ENCODE measurements at places on chromosomes 5 and 9. TPM values are rescaled to one million over a fixed set of nuclear protein-coding genes. Genes with fewer than 3 reads are reported as not detected.

TLR4 gene
- total RNA-seq: 0.07 TPM

PCDHGA8 gene
- total RNA-seq: 0.22 TPM

CDKN2B-AS1 gene
- total RNA-seq: 0.07 TPM

CKMT2 gene
- total RNA-seq: 1.2 TPM

TGFBI gene
- total RNA-seq: 3.2 TPM

Measured in H7 (cell line).